Upper lobe of left lung (tissue), 6 donors: ENCODE measurements at places on chromosomes 1 and 21. TPM values are rescaled to one million over a fixed set of nuclear protein-coding genes. Genes with fewer than 3 reads are reported as not detected.

The OR2T11 gene
- total RNA-seq, result not detected

The KCNN3 gene
- 6.6 TPM for total RNA-seq

The SZT2 gene
- total RNA-seq, result 54.0 TPM

The TDRD5 gene
- 0.30 TPM for total RNA-seq

DNA sequence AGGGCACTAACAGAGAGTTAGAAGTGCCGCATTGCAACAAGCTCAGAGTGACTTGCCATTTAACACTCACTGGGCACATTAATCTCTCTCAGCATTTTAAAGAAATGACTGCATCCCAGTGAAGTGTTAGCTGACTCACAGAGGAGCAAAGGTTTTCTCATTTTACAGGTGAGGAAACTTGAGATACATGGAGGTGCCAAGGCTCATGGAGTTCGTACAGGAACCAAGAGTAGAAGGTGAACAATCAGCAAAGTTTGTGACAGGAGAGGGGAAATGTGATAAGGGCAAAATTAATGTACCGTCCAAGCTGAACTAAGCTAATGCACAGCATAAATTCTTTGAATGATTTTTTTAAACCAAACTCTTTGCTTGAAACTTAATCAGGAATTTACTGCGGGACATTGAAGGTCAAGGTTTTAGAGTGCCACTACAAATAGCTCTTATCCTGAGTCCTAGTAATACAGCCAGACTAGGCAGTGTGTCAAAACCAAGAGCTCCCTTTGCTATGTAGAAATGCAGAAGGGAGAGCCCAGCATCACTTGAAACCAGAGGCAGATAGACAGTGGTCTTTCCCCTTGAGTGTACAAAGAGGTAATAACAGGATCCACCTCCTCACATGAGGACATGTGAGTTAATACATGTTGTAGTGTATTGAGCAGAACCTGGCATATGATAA, 22.4 kb upstream of the NTPCR start:
- no peak overlapping the region for H3K4me3 ChIP-seq
- no peak overlapping the region for H3K27ac ChIP-seq

DNA sequence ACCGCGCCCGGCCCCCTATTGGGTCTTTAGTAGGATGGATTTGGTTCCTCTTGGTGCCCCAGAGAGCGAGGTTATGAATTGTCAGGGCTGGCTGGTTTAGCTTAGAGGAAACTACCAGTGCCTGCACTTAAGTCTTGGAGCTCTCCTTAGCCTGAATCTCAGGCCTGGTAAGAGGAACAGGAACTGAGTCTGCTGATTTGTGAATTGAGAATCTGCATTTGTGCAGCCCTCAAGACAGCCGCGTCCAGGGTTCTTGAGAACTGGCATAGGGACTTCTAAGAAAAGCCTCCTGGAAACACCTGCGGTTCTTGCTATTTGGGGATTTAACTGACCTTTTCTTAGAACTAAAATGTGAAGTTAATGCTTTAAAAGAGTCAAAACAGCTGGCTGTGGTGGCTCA, 1.7 kb downstream of the NECAP2 start:
- H3K27ac ChIP-seq, result peak overlapping the region; percentile 51
- H3K27me3 ChIP-seq, result no peaks in the 10 kb centered on the region
- peaks cover 42% of the 10 kb centered on the region for H3K36me3 ChIP-seq
- peaks cover 35% of the 10 kb centered on the region for H3K4me1 ChIP-seq

DNA sequence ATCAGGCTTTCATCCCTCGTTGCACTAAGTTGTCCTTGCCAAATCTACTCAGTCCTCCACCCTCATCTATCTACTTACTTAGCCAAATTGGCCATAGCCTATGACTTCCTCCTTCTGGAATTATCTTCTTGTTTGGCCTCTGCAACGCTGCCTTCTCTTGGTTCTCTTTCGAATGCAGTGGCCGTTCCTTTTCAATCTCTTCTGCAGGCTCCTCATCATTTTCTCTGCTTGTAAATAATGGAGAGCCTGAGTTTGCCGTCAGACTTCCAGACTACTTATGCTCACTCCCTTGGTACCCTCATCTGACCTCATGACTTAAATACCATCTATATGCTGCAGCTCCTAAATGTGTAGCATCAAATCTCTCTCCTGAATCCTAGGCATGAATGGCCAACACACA, 22.4 kb upstream of the SRRM1 start:
- no peaks in the 10 kb centered on the region for H3K4me1 ChIP-seq
- H3K4me3 ChIP-seq, result no peak overlapping the region
- DNase-seq, result no peak
- H3K27ac ChIP-seq, result no peak overlapping the region
- no peaks in the 10 kb centered on the region for H3K36me3 ChIP-seq
- H3K27me3 ChIP-seq, result no peaks in the 10 kb centered on the region

DNA sequence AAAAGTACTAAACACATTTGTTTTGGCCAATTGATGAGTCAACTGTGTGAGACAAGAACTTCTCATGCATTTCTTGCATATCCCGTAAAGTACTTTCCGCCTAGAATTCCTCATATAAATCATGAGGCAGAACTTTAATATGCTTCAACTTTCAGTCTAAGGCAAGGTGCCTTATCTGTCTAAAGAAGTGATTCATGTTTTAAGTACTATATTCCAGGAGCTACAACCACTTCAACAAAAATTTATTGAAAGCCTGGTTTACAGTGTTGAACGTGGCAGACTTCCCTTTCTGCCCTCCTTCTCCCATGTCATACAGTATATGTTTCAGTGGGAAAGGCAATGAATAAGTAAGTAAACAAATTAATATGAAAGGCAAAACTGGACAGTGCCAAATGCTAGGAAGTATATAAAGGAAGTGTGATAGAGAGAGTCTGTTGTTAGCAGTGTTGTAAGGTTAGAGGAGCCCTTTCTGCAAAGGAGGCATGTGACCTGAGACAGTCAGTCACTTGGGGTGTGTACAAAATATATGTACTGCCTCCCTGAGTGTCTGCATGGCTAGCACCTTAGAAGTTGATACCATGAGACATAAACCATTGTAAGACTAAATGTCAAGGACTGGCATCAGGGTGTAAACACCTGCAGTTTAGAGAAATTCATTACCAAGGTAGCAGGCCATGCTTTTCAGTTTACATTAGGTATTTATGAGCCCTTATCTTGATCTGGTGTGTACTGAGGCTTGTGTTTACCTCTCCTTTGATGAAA, 362.2 kb downstream of the SRGAP2C start:
- H3K27ac ChIP-seq, result no peak overlapping the region
- no peaks in the 10 kb centered on the region for H3K27me3 ChIP-seq
- DNase-seq, result no peak
- no peak overlapping the region for H3K4me3 ChIP-seq
- no peaks in the 10 kb centered on the region for H3K4me1 ChIP-seq

DNA sequence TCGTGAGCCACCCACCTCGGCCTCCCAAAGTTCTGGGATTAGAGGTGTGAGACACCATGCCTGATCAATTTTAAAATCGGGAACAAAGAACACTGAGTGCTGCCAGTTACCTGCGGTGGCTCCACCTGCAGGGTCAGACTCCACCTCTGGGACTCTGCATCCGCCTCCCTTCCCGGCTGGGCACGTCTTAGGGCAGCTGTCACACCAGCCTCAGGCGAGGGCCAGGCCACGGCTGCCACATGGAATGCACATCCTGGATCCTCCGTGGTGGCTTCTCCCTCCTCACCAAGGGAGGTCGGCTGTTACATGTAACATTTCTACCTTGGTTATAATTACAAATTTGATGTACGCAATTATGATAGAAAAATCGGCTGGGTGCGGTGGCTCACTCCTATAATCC, 5.9 kb upstream of the MXRA8 start:
- no peak overlapping the region for H3K27ac ChIP-seq
- H3K36me3 ChIP-seq, result no peaks in the 10 kb centered on the region
- H3K4me1 ChIP-seq, result peaks cover 15% of the 10 kb centered on the region
- no peaks in the 10 kb centered on the region for H3K27me3 ChIP-seq

DNA sequence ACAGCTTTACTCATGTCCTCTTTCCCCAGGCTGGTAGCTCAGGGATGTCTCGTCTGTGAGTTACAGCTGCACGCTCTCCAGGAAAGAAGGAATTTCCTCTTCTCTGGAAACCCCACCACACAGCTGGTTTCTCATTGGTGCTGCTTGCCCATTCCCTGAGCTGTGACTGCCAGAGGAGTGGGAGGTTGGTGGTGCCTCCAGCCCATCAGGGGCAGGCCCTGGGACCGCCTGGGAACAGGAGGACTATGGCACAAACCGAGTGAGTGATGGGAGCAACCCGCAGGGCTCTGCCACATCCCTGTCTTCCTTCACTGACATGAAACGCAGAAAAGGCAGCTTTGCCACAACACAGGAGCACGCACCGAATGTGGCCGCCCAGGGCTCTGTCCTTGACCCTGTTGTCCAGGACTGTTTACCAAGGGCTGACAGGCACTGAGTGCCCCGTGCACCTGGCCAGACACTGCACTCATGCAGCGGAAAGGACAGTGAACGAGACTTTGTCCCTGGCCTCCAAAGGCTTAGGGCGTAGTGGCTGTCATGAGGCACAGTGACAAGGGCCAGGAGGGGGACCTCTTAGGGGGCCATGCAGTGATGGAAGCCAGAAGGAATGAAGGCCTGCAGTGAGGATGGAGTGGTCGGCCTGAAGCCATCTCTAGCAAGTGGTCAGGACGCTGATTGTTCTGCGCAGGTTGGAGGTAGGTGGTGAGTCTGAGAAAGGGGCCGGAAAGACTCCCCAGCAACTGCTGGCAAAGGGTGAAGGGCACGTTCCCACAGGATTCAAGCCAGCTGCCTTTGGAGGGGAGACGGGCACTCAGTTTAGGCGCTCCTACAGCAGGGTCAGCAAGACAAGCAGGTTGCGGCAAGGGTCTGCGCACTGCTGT, 1.7 kb upstream of the CCNL2 start:
- peak overlapping the region; percentile 90 for H3K27ac ChIP-seq
- H3K27me3 ChIP-seq, result no peaks in the 10 kb centered on the region
- no peak overlapping the region for H3K4me3 ChIP-seq
- H3K4me1 ChIP-seq, result peaks cover 30% of the 10 kb centered on the region

GRCh38 chr1:61842863-61843514, 100.7 kb downstream of the PATJ start:
- no peak overlapping the region for H3K27ac ChIP-seq
- DNase-seq, result no peak
- no peaks in the 10 kb centered on the region for H3K36me3 ChIP-seq
- no peak overlapping the region for H3K4me3 ChIP-seq
- no peaks in the 10 kb centered on the region for H3K27me3 ChIP-seq

GRCh38 chr1:38274974-38275373, 228.4 kb upstream of the POU3F1 start:
- H3K27ac ChIP-seq, result no peak overlapping the region
- no peak overlapping the region for H3K4me3 ChIP-seq
- H3K4me1 ChIP-seq, result no peaks in the 10 kb centered on the region
- peak; percentile 72 for DNase-seq
- H3K27me3 ChIP-seq, result no peaks in the 10 kb centered on the region

DNA sequence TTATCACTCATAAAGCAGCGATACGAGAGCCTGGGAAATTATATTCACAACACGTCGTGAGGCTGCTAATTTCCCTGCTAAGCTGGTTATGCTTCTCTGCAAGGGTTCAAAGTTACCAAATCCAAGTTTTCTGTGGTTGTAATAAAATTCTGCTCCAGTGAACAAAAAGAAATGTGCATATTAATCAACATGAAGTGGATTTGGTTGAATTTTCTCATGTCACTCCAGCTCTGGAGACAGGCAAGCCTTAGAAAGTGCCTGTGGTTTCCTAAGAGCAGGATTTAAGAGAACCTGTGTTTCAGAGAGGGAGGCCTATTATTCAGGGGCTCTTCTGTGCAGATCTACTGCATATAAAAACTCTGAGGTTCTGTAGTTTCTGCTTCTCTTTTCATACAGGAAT, 87.5 kb downstream of the WLS start:
- peaks cover 3% of the 10 kb centered on the region for H3K36me3 ChIP-seq
- H3K4me3 ChIP-seq, result no peak overlapping the region
- DNase-seq, result no peak
- H3K27ac ChIP-seq, result no peak overlapping the region
- peaks cover 20% of the 10 kb centered on the region for H3K4me1 ChIP-seq

GRCh38 chr1:39238476-39238875, 34.0 kb downstream of the MACF1 start:
- H3K4me3 ChIP-seq, result no peak overlapping the region
- H3K27me3 ChIP-seq, result no peaks in the 10 kb centered on the region
- H3K27ac ChIP-seq, result peak overlapping the region; percentile 62
- no peak for DNase-seq
- peaks cover 20% of the 10 kb centered on the region for H3K4me1 ChIP-seq
